ENCODE measurements at places on chromosomes 5 and 9.
A peak's percentile ranks its signal among the peaks of the same experiment; 100 is the strongest.

DNA sequence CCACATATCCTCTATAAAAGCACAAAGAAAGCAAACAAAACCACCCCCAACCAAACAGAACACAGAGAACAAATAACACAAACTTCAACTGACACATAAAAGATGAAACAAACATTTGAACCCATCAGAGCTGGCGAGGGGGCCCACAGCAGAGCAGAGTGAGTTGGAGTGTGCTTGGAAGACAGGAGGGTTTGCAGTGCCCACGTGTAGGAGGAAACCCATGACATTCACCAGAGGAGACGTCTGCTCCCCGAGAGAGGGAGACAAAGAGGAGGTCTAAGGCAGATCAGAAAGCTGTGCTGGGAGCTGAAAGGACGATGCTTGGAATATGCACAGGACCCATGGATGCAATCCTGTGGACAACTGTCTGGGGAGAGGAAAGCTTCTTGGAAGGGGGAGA, 27.0 kb downstream of the MRPL36 start:
- DNase-seq: no peak

GRCh38 chr5:135533334-135533733, 2.4 kb downstream of the NEUROG1 start:
- no peak for DNase-seq

- DNase-seq: no peak
Observed at GRCh38 chr9:2791246-2791645, 52.6 kb downstream of the PUM3 start.

DNA sequence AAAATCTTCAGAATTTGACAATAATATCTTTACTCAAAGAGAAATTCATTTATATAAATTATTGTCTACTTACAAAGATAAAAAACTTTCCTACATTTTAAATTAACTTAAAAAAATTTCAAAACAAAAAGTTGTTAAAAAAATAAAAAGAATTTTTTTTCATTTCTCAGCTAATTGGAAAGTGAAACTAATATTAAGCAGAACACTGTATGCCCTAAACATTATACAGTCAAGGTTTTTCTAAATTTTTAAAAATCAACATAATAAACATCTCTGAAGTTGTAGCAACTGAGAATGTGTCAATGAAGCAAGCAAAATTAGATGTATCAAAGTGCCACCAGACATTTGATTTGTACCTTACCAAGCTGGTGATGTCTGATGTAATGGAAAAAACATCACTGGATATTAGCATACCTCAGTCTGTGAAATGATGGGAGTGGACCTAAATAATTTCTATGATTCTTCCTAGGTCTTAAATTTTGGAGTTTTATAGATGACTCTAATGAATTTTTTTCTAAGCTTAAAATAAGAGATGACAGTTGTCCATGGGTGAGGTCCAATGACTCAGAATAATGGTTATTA, 290.1 kb downstream of the ADAMTS6 start:
- no peak for DNase-seq

- no peak for DNase-seq
Observed at GRCh38 chr5:77900691-77901090, 124.6 kb upstream of the TBCA start.

DNA sequence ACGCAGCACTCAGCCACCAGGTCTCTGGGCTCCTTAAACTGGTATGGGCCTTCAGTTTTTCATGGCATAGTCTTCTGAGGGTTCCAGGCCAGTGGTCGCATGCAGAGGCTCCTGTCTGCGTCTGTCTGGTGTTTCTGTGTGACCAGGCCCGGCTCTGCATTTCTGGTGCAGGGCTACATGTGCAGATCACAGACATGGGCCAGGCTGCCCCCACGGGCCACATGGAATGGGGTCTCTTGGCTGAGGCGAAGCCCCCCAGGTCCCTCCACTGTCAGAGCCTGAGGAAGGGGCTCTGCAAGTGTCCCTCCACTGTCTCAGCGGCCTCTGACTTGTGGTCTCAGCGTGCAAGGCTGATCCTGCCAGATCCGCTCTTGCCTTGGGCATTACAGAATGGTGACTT, 15.6 kb upstream of the CARD19 start:
- DNase-seq: no peak

- DNase-seq: no peak
Observed at GRCh38 chr5:87277279-87277835, 9.7 kb downstream of the RASA1 start.

DNA sequence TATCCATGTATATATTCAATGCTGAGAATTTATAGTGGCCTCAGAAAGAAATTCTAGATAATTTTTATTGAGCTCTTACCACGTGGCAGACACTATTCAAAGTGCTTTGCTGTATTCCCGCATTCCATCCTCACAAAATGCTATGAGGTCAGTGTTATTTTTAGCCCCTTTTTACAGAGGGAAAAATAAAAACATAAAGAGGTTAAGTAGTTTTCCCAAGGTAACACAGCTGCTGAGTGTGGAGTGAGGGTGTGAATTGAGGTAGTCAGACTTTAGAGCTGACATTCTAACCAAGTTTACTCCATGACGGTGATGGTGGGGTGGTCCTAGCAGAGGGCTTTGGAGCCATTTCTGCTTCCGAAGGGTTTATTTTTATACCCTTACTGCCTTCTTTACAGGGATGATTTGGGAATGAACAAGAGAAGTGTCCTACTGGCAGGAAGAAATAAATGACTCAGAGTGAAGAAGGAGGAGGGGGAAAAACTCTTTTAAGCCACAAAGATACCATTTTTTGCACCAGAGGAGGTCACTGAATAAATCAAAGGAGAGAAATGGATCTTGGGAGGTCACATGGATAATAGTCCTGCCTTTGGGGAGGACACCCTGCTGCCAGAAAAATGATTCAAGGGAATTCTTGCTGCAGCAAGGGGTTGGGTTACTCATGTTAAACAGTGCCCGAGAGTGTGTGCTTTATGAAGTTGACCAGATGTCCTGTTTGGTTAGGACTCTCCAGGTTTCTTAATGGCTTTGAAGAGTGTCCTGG, 76.1 kb downstream of the HMHB1 start:
- no peak for DNase-seq

DNA sequence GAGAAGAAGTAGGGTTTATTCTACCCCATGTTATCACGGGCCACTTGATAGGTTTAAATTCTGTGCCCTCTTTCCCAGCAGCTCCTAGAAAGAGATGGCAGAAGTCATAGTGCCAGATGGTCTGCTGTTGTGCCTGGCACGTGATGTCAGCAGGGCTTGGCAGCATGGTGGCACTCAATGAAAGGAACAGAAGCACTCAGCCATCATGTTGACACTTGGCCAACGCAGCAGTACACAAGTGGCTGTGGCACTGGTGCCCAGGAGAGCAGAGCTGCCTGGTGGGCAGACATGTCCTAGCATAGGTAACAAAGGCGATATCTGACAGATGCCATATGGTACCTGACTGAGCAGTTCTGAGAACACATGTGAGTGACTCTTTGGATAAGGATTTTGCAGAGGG, 796.4 kb upstream of the ACO1 start:
- no peak for DNase-seq

DNA sequence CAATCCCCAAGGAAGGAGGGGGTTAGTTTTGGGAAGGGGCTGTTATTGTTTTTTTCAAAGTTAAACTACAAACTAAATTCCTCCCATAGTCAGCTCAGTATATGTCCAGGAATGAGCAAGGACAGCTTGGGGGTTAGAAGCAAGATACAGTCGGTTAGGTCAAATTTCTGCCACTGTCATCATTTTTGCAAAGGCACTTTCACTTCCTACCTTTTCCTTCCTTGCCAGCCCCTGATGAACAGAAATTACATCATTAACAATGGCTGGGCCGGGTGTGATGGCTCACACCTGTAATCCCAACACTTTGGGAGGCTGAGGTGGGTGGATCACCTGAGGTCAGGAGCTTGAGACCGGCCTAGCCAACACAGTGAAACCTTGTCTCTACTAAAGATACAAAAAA, 51.5 kb upstream of the HRH2 start:
- no peak for DNase-seq

DNA sequence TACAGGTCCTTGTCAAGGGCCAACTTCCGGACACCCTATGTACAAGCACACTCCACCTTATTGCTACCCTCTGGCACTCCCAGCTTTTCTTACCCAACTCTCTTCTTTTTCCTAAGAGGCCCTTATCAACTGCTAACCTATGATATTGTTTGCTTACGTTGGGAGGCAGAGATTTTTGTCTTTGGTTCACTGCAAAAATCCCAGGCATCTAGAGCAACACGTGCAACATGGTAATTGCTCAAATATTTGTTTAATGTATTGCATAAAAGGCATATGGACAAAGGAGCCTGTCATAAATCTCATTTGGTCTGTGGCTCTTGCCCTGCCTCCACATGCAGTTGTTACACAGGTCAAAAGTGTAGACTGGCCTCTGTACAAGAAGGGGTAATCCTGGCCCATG, 35.8 kb upstream of the ATP10B start:
- no peak for DNase-seq

- no peak for DNase-seq
Observed at GRCh38 chr5:137201876-137202275, 297.2 kb downstream of the SPOCK1 start.

- no peak for DNase-seq
Observed at GRCh38 chr5:66255714-66256113, 111.6 kb downstream of the SREK1 start.

DNA sequence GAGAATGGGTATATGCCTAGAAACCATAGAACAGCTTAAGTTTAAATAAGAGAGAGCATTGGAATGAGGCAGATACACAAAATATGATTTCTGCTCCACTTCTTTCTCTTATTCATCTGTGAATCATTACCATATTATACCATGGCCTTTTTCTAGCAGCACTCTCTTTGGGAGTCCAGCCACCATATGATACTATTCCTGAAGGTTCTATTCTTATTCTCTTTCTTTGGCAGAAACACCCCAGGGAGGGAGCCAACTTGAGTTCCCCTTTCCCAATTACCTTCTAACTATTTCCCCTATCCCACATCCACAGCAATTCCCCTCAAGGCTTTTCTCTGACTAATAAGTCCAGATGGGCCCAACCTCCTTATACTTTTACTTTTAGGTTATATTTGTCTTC, 55.9 kb downstream of the NDUFAF2 start:
- DNase-seq: no peak

GRCh38 chr5:135546101-135546500, 10.3 kb upstream of the NEUROG1 start:
- DNase-seq: no peak

DNA sequence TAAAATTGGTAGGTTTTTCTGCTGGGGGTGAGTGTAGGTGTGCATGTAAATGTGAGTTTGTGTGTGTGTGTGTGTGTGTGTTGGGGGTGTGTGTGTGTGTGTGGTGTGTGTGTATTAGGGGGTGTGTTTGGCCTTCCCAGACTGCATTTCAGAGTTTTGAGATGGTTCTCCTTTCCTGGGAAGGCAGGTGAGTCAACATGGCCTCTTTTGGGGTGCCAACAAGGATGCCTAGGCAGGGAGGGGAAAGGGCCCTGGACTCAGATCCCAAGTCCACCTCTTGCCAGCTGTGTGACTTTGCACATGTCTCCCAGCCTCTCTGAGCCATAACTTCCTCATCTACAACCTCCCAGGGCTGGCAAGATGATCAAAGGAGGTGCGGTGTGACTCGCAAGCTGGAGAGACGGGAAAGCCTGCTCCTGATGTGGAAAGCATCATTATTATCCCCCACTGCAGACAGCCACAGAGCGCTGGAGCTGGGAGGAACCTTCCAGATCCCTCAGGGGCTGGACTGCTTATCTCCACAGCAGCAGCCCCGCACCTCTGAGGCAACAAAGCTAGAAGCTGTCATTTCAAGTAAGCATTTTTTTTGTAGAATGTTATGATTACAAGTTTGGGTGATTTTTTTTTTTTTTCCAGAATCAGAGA, 63.5 kb upstream of the TBC1D2 start:
- DNase-seq: no peak

DNA sequence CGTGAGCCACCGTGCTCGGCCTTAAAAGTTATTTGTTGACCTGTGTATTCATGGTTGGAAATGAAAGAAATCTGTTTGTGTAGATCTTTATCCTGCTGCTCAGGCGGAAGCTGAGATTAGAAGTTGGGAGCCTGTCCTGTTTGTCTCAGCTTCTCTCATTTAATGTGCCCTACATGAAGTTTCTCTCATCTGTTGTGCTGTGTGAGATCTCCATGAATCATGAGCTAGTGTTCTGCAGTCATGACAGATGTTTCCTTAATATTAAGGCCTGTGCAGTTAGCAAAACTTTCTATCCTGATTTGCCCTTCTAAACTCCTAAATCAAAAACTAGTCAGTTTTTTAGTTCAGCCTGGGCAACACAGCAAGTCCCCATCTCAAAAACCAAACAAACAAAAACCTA, 59.5 kb downstream of the FAM78A start:
- no peak for DNase-seq

DNA sequence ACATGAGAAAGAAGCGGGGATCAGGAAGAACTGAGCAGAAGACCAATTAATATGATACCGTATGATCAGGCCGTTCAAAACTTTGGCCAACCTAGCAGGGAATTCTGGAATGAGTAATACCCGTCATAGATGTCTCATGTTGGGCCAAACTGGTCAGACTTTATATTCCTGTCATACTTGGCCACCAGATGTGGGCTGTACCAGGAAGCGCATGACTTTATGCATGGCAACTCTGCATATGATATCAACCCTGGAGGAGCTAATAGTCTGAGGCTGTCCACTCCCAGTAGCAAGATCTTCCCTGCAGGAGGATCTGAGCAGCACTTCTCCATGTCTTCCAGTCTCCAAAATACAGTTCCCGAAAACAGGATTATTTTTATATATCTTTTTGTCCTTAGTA, 68.5 kb upstream of the NAA35 start:
- no peak for DNase-seq

- no peak for DNase-seq
Observed at GRCh38 chr9:69981686-69982445, 61.8 kb upstream of the MAMDC2 start.

DNA sequence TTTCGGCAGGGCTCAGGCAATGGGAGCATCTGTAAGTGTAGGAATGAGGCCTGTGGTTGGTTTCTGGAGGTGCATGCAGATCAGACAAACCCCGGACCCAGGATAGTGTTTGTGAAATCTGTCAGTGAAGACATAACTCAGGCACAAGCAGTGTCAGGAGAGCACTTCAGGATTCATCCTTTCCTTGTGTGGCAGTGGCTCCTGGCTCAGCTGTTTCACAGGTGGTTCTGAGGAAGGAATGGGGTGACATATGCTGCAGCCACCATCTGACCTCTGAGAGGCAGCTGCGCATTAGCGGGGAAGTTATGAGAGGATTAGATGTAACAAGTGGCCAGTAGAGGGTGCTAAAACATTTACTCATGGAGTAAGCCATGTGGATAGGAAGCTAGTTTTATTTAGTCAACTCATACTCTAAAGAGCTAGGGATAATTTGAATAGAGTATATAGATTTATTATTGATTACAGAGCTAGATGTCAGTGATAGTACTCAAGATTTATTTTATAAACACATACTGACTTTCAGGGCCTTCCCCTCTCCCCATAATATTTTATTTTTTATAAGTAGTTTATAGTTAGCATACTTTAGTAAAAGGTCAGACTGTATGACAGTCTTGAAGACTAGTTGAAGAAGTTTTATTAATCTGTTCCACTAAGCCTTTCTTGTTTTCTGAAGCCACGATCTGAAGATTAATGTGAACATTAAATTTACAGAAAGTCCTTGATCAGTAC, 28.4 kb downstream of the NNT start:
- peak; percentile 9 for DNase-seq

GRCh38 chr5:149011084-149011483, 51.8 kb downstream of the SH3TC2 start:
- DNase-seq: no peak

GRCh38 chr5:32585446-32586275, at the start of gene SUB1:
TSS of gene SUB1 (plus strand) at chr5:32585557. CDS start at chr5:32588513, 2,956 bp downstream.
- DNase-seq: peak; percentile 93
